Central memory CD8-positive, alpha-beta T cell (primary cell): ENCODE measurements at places on chromosomes 12 and 14.
A peak's percentile ranks its signal among the peaks of the same experiment; 100 is the strongest.

DNA sequence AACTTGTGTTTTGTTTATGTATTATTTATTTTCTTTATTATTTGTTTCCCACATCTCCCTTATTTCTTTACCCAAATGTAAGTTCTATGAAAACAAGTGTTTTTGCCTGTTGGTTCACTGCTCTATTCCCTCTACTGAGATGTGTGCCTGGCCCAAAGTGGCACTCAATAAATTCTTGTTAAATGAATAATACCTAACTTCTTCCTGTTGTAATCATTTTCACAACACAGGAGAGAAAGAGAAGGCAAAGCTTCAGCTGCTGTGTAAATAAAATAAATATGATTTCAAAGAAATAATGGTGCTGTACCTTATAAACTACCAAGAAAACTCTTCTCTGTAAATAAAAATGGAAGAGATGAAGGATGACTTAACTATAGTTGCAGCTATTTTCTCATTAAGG lies 116.2 kb downstream of the TRHDE start:
- DNase-seq, result no peak

DNA sequence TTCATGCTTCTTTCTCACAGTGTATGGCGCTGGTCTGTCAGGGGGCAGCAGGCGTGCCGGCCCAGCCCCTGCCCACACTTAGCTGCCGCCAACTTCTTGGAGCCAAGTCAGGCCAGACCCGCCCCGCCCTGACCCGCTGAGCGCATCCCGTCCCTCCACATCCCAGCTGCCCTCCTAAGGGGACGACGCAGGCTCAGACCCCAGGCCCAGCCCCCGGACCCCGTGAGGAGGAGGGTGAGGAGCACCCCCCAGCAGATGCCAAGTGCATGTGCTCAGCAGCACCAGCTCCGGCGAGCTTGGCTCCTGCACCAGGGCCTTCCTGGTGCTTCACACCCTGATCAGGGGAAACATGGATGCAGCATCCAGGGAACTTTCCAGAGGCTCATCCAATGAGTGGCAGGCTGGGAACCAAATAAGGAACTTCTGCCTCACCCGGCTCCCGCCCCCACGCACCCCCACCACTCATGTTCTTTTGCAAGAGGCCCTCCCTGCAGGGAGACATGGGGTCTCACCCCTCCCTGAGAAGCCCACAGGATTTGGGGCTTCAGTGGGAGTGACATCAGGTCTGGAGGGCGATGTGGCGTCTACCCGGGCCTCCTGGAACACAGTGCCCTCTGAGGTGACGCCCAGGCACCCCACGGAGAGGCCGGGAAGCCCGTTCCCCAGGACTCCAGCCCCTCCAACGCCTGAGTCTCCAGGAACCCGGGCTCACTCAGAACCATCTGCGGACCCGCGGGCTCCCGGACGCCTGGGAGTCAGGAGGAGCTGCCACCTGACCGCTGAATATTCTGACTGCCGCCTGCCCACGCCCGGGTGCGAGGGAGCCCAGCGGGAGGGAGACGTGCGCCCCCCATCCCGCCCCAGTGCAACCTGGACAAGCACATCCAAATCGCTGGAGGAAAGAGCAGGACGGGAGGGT lies 70.0 kb upstream of the GALNT9 start:
- no peak for DNase-seq

DNA sequence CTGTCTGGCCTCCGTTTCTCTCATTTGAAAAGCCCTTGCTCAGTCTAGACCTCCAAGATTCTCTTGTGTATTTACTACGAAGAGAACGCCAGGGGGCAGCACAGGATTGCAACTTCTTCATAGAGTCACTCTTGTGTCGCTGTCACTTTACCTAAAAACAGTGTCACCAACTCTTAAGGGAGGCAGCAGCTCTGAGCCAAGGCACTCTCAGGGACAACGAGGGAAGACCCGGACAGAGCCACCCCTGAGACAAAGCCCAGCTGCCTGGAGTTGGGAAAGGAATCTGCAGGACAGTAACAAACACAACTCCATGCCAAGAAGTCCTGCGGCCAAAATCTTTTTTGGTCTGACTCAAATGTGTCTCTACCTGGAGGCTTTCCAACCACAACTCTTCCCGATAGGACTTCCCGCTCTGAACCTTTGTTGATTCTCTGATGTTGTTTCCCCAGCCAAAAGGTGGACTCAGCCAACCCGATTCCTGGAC lies 9.6 kb upstream of the RPAP3 start:
- DNase-seq, result peak; percentile 63

DNA sequence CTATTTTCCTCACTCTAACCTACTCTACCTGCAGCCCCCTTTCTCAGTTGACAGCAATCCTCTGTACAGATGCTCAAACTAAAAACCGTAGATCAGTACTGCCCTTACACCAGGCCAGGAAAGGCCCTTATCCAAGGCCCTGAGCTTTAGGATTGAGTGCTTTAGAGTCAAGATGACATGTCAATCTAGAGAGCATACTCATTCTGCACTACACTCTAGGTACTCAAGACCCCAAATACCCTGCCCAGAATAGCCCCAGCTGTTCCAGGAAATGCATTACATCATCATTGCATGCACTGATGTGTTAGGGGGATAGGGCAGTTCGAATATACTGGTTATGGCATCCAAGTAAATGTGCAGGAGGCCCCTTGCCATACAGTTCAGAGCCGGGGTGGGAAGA lies 3.5 kb upstream of the PHLDA1 start:
- DNase-seq, result no peak

DNA sequence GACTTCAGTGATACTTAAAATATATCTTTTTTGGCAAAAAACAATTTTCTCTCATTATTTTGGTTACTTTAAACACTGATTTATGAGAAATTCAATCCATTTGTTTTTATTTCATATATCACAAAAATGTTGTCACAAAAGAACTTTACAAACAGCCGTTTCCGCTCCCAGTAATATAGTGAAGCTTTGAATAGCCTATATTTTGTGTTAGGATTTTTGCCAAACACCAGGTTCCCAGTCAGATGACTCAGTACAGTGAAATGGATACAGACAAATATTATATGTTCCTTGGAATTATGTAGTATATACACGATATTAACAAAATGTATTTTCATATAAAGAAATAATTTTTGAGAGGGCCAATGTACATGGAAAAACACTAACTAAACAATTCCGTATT lies 411.1 kb downstream of the CCER1 start:
- DNase-seq, result no peak

DNA sequence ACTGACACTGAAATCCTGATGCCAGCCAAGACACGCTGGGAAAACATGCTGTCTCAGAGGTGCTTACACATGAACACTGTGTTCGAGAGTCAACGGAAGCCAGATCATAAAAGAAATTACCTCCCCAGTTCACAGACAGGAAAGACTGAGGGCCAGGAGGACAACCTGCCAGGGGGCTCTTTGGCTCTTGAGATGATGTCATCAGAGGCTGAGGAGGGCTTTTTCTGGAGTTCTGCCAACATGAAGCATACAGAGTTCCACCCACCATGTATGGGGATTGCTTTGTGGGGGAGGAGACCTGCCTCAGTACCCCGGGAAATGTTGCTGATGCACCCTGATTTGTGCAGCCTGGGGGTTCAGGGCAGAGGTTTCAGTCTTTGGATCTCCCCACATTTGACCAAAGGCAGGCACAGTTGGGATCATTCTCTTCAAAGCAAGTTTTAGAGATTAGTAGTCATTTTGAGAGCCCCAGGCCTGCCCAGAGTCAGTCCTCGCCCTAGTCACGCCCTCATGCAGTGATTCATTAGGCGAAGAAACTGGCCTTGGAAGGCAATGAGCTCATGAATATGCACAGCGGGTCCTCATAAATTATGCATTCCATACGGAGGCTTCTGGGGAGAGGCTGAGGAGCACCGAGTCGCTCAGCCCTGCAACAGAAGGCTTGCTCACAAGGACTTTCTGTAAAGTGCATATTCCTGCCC lies 34.9 kb upstream of the EML1 start:
- DNase-seq, result no peak

DNA sequence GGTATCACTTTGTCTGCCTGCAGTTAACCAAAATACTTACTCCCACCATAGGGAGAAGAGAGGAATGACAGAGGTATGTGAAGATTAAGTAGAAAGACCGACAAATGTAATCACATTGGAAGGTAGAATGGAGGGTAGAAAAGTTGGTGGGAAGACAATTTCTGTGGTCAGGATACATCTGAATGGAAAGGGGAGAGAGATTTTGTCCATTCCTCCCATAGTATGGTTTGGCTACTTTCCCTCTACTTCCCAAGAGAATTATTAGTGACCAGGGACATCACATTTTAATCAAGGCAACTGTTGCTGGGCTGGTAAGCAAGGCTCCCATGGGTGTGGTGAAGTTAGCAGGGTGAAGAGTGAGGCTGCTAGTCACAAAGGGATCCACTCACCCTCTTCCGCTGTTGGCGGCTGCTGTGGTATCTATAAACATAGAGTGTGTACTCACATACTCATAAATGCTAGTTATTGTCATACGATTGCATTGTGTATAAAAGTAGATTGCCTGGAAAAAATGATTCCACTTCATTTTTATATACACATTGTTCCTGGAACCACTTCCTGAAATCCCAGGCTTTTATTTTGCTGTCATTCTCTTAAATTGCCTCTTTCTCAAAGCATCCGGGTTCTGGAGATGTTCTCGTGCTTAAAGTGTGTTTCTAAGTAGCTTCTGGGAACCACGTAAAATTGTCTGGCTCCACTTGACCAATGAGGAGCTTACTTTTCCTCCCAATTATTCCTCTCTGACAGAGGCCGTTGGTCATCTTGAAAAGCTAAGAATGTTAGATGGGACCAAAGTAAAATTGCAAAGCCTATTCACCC lies 413.1 kb downstream of the ZFP36L1 start:
- no peak for DNase-seq

- DNase-seq, result no peak
Measured at GRCh38 chr12:52081263-52081733, 1.8 kb downstream of the SMIM41 start.

GRCh38 chr14:106681568-106681967 lies 1155.2 kb downstream of the TMEM121 start:
- DNase-seq, result no peak

GRCh38 chr14:100428727-100429126 lies 105.6 kb downstream of the SLC25A47 start:
- DNase-seq, result no peak

DNA sequence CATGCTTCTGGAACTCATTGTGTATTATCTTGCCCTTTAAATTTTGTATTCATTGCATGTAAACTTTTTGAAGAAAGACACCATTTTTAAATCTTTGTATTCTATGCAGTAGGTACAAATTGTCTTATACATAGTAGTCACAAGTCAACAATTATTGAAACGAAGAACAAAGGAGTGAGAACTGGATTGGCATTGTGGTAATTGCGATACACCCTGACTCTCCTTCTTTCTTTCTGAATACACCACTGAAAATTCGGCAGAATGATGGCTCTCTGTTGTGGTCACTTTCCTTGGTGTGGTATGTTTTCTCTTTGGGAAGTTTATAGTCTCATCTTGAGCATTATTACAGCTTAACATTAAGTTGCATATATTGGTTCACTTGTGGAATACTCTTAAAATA lies 34.1 kb downstream of the SLC16A7 start:
- DNase-seq, result no peak

DNA sequence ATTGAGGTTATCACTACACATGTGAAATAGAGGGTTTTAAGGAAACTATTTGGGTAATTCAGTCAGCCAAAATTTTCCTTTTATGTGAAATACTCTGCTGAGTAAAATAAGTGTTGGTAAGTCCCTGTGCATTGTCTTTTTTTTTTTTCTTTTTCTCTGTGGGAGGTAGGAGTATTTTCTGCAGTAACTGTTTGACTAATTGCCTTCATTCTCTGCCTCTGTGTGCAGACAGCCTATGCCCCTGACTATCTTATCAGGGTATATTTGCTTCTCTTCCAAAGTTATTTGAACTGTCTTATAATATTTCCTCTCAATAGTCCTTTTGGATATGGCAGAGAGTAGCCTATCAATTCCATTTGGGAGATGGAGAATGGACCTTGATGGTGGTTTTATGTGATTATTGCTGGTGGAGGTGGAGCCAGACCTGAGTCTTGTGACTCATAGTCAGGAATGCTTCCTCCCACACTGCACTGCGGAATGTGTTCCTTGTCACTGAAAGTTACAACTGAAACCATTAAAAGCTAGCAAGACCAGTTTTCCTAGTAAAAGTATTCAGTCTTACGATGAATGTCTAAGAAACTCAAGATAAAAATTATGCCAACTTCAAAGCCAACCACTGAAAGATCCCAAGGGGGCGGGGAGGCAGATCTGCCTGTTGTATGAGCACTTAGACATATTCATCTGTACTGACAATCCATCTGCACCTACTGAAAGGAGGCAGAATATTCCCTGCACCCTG lies 40.9 kb upstream of the STXBP6 start:
- no peak for DNase-seq

- no peak for DNase-seq
Measured at GRCh38 chr14:98957211-98958047, 314.6 kb downstream of the BCL11B start.

DNA sequence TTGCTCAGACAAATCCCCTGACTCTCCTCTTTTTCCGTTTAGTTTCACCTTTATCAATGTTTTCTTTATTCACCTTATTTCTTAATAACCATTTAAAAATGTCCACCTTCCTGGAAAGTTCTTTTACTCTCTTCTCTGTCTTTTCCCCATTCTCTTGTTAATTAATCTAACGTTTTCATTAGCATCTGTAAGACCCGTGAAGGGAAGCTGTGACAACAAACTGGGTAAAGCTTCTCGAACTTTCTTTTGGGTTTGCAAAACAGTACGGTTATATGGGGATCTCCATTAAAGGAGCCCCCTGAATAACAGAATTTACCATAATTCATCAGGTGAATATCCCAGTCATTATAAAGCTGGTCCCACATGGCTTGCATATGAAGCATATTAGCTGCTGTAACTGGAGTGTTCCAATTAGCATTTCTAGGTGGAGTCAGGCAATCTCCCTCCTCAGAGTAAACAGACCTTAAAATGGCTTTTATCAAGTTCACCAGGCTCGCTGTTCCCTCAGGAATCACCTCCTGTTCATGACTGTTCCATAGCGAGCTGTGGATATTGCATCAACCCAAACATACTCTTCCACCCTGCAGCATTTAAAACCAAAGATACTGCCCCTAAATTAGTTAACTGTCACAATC lies 42.4 kb downstream of the TMEM30B start:
- DNase-seq, result no peak

- no peak for DNase-seq
Measured at GRCh38 chr12:63179224-63179623, 28.2 kb upstream of the AVPR1A start.

DNA sequence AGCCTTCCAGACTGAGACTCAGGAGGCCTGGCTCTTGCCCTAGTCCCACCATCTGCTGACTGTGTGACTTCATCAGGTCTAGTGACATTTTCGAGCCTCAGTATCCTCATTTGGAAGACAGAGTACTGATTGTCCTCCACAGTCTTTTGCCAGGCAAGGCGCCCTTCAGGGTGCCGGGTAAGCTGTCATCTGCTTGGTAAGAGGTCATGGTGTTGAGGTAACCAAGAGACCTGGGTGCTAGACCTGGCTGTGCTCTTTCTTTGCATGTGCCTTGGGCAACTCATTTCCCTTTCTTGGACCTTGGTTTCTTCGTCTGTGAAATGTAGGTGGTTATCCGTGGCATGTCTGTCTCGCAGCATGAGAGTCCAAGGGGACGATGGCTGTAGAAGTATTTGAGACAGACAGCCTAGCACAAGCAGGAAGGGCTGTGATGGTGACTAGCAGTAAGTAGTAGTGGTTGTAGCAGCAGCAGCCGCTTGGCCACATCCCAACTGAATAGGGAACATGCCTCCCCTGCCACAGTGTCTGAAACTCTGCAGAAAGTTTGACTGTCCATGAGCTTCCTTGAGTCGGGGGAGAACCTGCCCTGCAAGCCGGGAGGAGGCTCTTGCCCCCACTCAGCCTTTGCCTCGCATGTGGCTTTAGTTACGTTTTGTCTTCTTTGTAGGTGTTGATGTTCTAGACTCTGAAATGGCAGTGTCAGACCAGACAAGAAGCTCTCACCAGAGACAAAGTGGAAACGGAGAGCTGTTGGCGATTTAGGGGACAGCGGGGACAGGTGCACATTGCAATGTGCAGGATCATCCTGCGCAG lies 40.3 kb downstream of the EVL start:
- DNase-seq, result no peak
